T-helper 1 cell (primary cell): ENCODE measurements at places on chromosomes 2 and 18.

DNA sequence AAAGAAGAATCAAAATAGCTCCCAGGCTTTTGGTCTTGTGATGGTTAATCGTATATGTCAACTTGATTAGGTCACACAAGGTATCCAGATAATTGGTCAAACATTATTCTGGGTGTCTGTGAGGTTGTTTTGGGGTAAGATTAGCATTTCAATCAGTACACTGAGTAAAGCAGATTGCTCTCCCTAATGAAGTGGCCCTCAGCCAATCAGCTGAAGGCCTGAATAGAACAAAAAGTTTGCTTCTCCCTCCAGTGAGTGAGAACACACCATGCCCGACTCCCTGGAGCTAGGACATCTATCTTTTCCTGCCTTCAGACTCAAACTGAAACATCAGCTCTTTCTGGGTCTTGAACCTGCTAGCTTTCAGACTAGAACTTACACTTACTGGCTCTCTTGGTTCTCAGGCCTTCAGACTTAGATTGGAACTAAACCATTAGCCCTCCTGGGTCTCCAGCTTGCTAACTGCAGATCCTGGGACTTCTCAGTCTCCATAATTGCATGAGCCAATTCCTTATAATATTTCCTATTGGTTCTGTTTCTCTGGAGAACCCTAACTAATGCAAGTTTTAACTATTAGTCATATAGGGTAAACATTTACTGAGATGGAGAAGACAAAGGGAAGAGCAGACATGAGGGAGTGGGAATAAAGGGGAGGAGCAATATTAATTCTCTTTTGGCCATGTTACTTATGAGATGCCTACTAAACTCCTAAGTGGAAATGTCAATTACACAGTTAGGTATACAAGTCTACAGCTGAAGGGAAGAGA, 25.5 kb downstream of the LNPK start:
- no peak for DNase-seq

- DNase-seq: no peak
Observed at GRCh38 chr2:194062401-194062800, 1594.6 kb upstream of the SLC39A10 start.

DNA sequence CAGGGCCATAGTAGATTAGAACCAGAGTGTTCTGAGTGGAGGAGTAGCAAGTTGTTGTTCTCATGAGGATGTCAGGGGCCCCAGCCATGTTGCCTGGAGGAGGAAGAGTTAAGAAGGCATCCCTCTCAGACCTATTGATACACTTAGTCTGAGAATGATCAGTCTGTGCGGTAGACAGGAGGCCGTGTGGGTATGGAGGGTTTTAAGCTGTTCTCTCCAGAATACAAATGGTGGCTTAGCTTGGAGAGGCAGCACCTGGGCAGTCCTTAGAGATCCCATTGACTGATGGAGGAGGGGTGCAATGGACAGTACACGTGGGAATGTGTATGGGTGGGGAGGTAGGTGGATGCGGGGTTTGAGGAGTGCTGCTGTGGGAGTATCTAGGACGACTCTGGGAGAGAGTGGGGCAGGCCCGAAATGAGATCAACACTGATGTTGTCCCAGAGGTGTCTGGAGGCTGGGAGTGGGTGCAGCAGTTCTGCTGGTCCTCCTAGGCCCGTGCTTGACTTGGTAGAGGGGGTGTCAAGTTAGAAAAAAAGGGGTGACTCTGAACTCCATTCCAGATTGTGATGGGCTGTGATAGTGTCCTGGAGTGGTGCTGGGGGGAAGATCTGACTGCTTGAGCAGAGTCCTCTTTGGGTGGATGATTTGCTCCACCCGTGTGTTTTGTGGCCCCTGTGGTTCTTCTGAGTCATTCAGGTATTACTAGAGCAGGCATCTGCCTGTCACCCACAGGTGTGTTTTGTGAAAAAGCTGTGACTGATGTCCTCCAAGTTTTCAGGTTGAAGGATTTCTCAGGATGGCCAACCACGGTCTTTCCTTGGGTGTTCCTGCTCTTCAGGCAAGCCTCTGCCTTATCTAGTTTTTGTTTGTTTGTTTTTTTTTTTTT, 44.7 kb downstream of the C2orf42 start:
- no peak for DNase-seq

DNA sequence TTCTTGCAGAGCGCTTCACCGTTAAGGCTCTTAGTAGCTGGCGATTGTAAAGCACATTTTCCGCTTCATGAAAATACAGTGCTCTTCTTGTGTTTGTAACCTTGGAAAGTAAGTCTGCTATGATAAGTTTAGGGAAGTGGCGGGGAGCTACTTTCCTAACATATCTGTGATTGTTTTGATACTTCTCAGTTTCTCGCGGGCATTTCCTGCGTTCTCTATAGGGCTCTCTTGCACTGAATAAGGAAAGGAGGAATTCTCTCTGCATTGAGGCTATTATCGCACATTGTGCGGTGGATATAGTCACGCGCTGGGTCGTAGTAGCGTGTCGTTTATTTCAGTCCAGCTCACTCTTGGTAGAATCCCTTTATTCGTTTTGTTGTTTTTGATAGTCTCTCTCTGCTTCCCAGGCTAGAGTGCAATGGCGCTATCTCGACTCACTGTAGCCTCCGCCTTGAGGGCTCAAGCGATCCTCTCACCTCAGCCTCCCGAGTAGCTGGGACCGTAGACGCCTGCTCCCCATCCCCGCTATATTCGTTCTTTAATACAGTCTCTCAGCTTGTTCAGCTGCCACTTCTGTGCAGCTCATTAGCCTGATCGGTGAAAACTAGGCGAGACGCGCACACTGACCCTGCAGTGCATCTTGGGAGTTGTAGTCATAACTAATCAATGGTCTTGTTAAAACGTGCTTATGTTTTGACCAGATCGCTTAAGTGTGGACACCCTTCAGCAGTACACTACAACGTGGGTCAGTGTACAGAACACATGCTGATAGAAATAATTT, 1.0 kb upstream of the PPP4R3B start:
- DNase-seq: peak; percentile 56

- DNase-seq: no peak
Observed at GRCh38 chr18:21444465-21445212, 155.9 kb downstream of the ESCO1 start.

DNA sequence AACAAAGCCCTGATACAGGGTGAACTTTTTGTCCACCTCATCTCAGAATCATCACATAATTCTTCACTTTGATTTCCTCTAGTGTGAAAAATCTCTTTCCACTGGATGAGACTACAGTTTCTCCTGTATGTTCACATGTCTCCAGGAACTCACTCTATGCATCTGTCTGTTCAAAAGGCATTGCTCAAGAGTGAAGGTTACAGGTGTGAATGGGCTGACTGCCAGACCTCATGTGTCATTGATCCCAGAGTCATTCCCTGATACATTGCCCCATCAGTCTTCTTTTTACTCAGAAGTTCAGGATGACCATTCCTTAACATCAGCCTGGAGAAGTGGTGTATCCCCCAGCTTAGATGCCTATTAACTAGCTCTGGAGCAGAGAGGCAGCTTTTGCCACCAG, 4.4 kb upstream of the DSC3 start:
- DNase-seq: no peak

DNA sequence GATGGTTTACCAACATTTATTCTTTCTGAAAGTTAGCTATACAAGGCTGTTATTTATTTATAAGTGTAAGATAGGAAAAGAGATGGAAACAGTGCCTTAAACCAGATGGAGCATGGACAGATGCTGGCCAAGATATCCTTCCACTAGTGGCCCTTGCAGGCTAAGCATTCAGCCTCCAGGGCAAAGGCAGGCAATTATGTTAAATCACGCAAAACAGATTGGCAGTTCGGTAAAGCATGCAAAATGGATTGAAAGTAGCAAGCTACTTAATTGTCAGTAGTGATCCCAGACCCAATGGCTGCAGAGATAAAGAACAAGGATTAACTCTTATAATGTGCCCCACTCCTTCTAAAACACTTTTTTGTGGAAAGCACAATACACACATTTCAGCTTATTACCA, 105.4 kb upstream of the MAP4K3 start:
- no peak for DNase-seq

DNA sequence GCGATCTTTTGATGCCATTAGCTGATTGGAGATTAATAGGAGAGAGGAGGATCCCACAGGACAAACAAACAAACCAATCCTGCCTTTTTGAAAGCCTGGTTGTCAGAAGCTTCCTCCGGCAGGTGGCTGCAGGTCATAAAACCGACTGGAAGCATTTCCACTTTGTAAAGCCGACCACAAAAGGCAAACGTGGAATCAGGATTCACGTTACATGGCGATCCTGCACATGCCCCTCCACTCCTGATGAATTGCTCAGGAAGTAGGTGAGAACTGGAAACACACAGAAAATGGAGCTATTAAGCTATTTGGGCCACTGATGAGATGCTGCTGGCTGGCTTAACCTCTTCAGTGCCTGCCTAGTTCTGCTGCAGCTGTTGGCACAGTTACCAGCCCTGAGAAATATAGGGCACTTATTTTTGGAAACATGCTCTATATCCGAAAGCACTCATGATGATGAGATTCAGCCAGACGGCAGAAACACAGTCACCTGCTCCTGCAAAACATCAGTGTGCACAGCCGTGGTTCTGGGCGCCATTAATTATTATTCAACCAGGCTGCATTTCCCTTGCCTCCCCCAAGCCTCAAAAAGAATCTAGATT, 110.3 kb upstream of the ST6GAL2 start:
- no peak for DNase-seq

GRCh38 chr2:236499691-236500578, 69.7 kb upstream of the ACKR3 start:
- no peak for DNase-seq

- no peak for DNase-seq
Observed at GRCh38 chr2:70141212-70141901, 49.5 kb downstream of the C2orf42 start.

DNA sequence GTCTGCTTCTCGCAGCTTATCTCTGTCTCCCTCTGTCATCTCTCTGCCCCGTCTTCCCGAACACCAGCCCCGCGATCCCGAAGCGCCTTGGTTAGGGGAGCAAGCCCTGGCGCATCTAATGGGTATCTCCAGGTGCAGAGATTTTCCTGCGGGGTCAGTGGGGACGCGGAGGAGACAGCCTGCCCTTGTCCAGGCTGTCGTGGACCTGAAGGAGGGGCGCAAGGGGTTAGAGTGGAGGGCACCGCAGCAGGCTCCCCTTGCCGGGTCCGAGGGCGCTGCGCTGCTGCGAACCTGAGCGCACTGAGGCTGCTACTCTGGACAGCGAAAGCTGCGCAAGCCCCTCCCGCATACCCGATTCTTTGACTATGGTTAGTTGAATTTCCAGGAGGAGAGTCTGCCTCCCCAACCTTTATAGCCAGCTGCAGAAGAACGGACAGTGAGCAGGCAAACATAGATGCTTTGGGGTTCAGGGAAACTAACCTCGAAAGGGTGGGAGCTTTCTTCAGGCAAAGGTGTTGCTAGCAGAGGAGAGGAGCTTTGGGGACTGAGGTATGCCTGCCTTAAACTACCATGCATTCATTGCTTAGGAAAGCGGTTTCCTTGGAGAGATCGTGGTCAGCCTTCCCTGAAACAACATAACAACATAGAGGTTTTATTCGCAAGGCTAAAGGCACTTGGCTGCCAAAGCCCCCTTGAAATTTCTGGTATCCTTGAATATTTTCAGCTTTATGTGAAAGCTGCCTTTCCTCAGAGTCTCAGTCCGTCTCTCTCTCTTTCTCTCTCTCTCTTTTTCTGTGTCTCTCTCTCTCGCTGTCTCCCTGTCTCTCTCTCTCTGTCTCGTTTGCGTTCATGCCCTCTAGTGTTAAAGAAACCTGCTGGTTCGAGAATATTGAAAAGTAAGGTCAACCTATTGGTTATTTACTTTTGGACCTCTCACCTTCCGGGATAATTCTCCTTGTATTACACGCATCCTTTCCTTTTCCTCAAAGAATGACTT, 1.6 kb downstream of the GALNT13 start:
- no peak for DNase-seq

DNA sequence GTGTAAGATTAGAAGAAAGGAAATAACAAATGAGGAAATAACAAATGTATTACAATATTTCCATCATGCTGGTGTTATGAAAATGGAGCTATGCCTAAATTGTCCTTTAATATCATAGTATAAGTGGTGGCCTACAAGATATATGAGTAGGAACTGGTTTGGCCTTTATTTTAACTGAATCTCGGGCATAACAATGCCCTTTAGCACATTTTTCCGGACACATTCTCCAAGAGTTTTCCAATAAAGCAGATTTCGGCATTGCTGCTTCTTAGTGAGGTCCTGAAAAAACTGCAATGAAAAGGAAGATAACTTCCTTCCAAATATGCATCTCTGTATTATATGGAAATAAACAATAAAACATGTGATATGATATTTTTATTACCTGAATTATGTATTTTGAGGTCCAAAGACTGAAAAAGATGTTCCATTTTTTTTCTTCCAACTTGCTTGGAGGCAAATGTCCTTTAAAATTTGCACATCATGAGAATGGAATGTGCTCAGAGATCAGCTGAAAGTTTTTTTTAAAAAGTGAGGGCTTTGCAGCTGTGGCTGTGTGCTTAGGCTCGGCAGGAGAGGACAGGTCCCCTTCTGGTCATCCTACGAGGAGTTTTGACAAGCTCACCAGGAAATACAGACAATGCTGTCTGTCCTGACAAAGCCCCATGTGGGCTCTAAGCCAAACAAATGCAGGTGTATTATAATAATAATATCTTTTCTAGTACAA, 132.3 kb upstream of the RND3 start:
- no peak for DNase-seq

GRCh38 chr2:112907001-112907949, 3.7 kb upstream of the IL37 start:
- DNase-seq: no peak

- no peak for DNase-seq
Observed at GRCh38 chr2:148978026-148978685, 60.3 kb upstream of the LYPD6B start.

GRCh38 chr2:204452464-204453023, 92.7 kb upstream of the PARD3B start:
- no peak for DNase-seq

DNA sequence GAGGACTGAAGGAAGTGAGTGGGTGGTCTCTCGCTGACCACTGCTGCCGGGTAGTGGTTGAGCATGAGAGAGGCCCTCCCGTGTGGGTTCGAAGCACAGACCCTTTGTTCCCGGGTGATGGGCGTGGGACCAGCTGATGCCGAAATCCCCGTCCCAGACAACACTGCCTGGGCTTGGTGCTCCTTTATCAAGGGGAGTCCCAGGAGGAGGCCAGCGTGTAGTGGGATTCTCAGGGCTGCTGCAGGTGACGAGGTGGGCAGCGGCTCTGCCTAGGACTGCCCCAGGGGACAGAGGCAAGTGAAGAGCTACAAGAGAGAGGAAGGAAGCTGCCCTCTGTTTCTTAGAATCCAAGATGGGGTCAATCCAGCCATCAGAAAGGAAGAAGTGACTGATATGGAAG, 251.3 kb upstream of the PXDN start:
- DNase-seq: no peak
